ENCODE measurements at places on chromosomes 3 and 15. TPM values are rescaled to one million over a fixed set of nuclear protein-coding genes. Genes with fewer than 3 reads are reported as not detected.

GRCh38 chr15:40238532-40239403, at the start of gene PAK6:
Gene PAK6 (plus strand): TSS chr15:40239063. CDS start chr15:40264786, 25,723 bp downstream.
- DNase-seq: no peak

GRCh38 chr15:81052046-81052445, 51.3 kb downstream of the TLNRD1 start:
- no peak for DNase-seq

GRCh38 chr15:74613089-74613952, 2.3 kb upstream of the CLK3 start:
- DNase-seq: no peak

DNA sequence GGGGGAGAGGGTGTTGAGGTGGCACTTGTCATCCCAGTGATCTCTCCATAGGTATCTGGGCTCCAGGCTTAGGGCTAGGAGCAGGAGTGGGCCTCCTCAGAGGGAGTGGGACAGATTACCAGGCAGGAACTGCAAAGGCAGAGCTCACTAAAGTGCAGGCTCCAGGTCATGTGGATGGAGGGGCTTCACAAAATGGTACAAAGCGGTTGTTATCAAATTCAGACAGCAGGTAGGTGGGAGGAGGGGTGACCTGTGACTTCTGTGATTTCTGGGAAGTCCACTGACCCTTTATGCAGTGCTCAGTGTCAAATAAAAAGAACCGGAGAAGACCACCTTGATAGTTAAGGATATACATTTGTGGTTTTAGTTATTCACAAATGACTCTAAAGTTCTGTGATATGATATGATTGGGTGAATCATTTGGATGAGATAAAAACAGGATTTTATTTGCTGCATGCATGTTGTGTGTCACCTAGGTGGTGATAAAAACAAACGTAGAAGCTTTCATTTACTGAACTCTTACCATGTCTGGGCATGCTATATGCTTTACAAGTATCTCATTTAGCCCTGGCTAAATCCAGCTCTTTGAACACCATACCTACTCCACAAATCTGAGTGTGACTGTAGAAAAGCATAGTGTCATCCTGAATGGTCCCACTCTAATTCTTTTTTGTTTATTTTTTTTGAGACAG, 20.2 kb downstream of the ST6GAL1 start:
- DNase-seq: no peak

- no peak for DNase-seq
Observed at GRCh38 chr15:93138681-93139250, 49.8 kb upstream of the RGMA start.

ARRDC4 gene
- 1.4 TPM for total RNA-seq

DNA sequence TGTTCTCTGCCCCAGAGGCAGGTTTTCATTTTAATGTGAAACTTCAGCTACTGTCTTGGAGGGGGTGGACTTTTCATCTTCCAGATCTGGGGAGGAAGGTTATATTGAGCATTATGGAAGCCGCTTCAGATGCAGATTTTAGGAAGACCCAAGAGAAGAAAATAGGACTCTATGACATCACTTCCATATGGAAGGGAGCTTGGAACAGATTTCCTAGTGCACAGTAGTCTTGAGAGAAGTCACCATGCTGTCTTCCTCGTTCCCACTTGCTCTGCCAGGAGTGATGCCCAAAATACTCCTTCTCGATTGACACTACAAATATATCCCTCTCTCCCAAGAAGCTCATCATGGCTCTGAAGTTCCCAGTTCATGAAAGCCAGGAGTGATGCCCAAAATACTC, 197.2 kb downstream of the ATP10A start:
- DNase-seq: no peak

DNA sequence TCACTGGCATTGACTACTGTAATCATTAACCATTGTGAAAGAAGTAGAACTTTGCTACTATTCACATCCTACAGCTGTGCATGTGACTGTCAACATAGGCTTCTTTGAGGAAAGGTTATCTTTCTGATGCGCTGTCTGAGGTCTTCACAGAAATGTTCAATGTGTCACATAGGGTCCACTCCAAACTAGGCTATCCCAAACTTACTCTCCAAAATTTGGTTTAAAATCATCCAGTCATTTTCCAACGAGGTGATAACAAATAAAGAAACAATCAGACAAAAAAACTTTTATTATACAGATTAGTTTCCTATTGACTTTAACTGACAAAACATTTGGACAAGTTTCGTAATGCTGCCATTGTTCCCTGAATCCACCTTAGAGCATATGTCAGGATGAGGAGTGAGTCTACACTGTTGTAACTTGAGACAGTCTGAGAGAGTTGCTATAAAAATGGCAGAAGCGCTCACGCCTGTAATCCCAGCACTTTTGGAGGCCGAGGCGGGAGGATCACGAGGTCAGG, 511.6 kb downstream of the PLOD2 start:
- no peak for DNase-seq

DNA sequence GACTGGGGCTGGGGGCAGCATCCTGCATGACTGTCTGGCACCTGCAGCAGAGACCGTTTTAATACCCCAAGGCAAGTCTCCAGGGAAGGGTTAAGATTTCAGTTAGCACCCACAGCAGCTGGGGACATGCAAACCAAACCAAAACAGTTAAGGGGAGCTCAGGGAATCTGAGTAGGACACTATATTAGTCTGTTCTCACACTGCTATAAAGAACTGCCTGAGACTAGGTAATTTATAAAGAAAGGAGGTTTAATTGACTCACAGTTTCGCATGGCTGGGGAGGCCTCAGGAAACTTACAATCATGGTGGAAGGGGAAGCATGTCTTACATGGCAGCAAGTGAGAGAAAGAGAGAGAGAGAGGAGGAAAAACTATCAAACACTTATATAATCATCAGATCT, 25.3 kb downstream of the GALNT15 start:
- DNase-seq: no peak

Measured in natural killer cell treated with Interleukin-12 subunit alpha and Interleukin-12 subunit beta and Interleukin-15 and Interleukin-18, amount 100 ng/mL, for 72 hours (primary cell).